ENCODE measurements at places on chromosomes 2 and 18. TPM values are rescaled to one million over a fixed set of nuclear protein-coding genes. Genes with fewer than 3 reads are reported as not detected.

DNA sequence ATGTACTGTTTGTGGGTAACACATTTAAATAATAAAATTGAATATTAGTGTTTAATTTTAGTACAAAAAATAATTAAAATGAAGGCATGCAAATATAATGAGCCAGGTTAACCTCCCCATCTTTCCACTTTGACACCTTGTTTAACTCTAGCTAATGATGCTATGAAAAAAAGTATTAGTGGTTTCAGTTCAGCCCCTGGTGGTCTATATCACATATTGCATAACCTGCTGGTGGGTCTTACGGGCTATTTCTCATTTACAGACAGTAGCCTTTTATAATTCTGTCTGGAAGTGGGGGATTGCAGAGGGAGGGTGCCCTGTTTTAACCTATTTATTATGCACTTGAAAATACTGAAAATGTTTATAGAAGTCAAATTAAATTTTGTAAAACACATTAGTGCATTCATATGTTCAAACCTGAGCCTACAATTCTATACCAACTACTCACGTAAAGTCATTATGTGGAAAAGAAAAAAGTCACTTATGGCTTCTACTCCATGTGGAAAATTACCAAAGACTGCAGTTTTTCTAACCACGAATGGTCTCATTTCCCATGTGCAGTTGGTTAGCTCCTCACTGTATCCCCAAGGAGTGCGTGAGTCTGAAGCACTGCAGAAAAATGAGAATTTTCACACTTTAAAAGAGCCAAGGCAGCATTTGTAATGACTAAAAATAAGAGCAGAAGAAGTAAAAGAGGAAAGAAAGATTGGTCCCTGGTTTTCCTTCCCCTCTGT is 381.0 kb downstream of the MTX2 start:
- no peak for DNase-seq

MDH1B gene
- polyA plus RNA-seq: 6.2 TPM

- DNase-seq: no peak
Observed at GRCh38 chr2:33210626-33211025, 263.9 kb downstream of the LTBP1 start.

DNA sequence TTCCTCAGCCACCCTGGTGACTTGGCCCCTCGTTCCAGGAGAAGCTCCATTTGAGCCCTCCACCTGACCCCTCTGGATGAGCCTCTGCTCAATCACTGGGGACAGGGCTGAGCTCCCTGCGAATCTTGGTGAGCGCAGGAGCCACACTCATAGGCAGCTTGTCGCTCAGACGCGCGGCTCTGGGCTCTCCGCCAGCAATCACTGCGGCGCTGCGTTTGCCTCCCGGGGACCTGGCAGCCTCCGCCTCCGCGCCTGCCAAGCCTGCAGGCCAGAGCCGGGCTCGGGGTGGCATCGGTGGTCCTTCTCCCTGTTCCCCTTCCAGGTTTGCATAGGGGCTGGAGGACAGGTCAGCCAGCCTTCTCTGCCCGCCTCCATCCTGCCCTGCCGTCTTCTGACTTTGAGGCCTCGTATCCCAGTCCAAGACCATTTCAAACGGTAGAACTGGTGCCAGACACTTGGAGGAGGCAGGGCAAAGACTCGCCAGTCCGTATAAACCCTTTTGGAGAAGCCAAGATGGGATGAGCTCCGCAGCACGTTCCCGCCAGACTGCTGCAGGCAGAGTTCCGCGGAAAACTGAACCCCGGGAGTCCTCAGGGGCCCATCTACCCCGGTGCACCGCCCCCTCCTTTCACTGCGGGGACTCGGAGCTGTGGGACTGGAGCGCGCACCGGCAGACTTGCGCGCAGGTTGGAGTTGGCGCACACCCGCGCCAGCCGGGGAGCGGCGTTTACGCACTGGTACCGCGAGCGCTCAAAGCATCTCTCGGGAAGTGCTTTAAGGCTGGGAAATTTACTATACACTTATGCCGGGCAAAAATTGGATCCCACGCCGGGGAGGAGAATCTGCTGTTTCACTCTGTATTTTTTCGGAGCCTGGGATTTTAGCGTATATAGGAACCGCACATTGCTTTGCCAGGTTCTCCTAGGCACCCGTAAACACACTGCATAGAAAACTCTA is 1.1 kb upstream of the TACR1 start:
- peak; percentile 49 for DNase-seq

XIRP2 gene
- polyA plus RNA-seq: 0.29 TPM

SPHKAP gene
- 1.6 TPM for polyA plus RNA-seq

- peak; percentile 52 for DNase-seq
Observed at GRCh38 chr2:9538000-9538507, 17.6 kb downstream of the ADAM17 start.

SP9 gene
- not detected for polyA plus RNA-seq

SERPINB13 gene
- polyA plus RNA-seq: not detected

Measured in right lung (tissue), 10 donors.